GM13976 (cell line): ENCODE measurements at places on chromosomes 11 and 22.

DNA sequence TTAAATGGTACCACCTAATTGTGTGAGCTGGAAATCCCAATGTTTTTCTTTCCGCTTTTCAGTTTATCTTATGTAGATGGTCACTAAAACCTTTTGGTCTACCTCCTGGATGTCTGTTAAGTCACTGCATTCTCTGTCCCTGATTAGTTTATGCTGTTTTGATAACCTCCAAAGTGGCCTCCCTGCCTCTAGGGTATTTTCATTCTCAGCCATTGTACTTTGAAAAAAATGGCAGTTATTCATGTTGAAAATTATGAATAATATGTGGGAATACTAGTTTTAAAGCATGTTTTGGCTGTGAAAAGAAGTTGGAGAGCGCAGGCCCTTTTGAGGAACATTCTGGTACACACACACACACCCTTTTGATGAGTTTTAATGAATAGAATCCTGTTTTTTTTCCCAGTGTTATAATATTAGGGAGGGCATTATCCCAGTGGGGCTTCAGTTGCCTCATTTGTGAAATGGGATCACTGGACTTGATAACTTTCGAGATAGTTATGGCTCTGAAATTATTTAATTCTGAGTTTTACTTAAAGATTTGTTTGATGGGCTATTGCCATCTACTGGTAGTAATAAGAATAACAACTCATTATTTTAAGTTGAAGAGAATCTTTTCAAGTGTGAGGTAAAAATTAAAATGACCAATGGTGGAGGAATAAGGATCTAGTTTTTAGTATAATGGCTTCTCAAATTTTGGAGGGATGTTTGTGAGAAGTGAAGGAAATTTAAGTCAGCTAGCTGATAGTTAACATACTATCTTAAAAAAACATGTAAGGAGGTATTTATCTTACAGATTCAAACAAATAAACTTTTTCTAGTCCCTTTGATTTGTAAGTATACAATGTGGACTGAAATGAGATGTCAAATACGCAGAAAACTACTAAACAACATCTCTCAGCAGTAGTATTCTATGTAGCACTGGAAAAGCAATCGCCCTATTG lies 3.9 kb downstream of the FDX1 start:
- peak; percentile 41 for DNase-seq

GRCh38 chr11:104784684-104785460 lies 113.4 kb downstream of the CASP12 start:
- DNase-seq, result no peak

GRCh38 chr11:134476435-134477021 lies 64.5 kb upstream of the B3GAT1 start:
- DNase-seq, result no peak

GRCh38 chr22:30262112-30262511 lies 4.5 kb downstream of the OSM start:
- no peak for DNase-seq

DNA sequence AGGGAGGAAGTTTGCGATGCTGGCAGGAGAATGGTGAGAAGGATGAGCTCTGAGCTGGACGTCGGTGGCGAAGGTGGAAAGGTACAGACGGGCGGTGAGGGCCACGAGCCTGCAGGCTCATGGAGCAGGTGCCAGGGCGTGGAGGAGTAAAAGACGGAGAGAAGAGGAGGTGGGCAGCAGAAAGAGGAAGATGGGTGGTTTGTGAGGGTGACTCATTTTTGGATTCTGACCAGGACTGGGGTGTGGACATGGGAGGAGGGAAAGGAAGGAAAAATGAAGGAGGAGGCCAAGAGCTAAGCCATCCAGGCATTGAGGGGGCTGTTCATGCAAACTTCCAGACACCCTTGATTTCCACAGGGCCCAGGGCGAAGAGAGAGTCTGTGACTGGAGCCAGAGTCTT lies 3.5 kb downstream of the ZDHHC24 start:
- no peak for DNase-seq

GRCh38 chr11:133952199-133953190 lies 4.3 kb downstream of the IGSF9B start:
- no peak for DNase-seq

DNA sequence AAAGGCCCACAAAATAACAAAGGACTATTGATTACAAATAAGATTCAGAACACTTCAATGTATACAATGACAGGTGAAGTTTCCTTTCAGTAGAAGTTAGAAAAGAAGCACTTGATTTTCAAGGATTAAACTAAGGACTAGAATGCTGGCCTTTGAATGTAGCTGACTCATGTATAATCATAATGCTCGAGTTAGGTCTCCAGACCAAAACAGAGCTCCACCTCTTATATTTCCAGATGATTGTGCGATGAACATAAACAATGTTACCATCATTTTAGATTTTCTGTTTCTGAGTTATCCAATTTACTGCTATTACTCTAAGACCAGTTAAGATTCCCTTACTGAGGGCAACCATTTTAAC lies 40.4 kb upstream of the RAPSN start:
- DNase-seq, result no peak

DNA sequence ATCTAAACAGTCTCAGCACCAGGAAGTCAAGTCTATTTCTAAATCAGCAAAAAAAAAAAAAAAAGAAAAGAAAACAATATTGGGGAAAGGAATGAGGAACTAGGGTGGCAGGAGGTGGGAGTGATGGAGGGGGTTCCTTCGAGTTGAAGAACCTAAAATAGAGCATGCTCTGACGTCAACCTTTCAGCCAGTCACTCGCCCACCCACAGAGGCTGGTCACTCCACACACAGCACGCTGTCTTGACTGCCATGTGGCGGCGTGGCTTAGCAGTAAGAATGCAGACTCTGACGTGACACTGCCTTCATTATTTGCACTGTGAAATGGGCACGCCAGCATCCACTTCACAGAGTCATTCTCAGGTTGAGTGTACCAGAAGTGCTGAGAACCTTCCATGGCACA lies 48.3 kb downstream of the LARGE1 start:
- peak; percentile 65 for DNase-seq

DNA sequence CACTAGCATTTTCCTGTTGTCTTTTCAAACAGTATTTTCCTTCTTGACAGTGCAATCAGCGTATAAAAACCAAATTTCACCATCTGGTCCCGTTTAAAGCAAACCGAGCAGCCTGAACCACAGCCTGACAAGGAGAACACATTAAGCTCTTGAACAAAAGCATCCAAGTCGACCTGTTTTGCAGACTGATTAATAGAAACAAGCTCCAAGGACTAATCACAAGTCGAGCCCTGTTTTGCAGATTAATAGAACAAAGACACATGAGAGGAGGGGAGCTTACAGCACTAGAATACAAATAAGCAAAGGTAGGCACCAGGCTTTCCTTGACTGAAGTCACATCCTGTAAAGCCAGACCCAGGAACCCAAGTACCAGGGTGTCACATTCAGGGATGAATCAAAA lies 104.8 kb downstream of the MPPED2 start:
- no peak for DNase-seq

DNA sequence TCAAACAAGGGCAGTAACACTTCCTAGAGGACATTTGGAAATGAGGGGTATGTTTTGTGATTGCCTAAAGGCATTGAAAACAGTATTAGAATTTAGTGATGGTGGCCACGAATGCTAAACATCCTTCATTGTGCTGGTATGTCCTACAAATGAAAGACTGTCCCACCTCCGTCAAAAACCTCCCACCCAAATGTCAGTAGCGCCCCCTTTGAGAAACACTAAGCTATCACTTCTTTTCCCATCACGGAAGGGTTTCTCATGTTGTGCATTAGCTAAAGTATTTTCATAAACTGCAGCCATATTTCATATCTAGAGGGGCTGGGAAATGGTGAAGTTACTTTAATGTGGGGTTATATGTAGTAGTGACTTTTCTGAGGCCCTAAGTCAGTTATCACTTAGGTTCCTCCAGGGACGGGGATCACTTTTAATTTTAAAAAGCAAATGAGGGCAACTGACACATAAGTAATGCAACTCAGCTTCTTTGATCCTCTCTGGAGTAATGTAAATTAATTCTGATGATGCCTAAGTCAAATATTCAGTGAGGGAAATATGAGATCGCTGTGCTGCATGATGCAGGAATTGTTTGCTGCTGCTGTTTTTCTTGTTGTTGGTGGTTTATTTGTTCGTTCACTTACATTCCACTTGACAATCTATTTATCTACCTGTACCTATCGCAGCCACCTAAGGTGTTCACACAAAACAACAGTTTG lies 1403.4 kb upstream of the TENM4 start:
- DNase-seq, result no peak

- DNase-seq, result no peak
These were observed 51.3 kb upstream of the TBCEL start for GRCh38 chr11:120972621-120973020.

- peak; percentile 92 for DNase-seq
These were observed at the start of gene PGGHG for GRCh38 chr11:288478-289397. TSS of gene PGGHG (plus strand) at chr11:289126. CDS start at chr11:289817, 691 bp downstream.

DNA sequence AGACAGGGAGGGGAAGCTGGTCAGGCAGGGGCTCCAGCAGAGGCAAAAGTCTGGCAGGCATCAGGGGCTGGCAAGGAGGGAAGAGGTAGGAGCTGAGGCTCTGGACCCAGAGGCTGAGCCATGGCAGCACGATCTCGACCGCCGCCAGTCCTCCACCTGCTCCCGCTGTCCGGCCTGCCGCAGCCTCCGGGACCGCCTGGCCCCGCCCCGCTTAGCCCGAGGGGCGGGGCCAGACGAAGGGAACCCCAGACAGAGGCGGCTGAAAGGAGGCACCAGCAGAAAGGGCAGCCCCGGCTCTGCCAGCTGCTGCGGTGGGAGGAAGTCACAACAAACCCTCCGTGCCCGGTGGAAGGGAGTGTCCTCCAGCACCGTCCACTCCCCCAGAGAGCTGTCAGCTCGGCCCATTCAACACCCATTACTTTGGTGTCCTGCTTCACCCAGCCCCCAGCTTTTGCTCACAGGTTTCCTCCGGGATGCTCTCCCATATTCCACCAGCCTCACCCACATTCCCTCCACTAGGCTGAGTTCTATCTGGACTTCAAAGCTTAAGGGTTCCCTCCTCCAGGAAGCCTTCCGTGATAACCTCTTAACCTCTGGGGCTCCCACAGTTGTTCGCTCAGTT lies at the start of gene MFNG:
Gene MFNG (minus strand): TSS at position 161 of the 622 bp plus-strand sequence. CDS start 207 bp downstream, outside the sequence.
- DNase-seq, result peak; percentile 96

- no peak for DNase-seq
These were observed 3.3 kb upstream of the PICALM start for GRCh38 chr11:86072211-86072610.

DNA sequence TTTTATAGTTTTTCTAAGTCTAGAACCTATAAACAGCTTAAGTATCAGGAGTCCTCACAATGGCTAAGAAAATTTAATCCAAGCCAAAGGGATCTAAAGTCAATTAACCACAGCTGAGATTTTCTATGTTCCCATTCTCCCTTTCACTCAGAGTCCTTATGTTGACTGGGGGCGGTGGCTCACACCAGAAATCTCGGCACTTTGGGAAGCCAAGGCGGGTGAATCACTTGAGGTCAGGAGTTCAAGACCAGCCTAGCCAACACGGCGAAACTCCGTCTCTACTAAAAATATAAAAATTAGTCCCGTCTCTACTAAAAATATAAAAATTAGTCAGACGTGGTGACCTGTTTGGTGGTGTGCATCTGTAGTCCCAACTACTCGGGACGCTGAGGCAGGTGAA lies 6.9 kb downstream of the RDX start:
- DNase-seq, result no peak

DNA sequence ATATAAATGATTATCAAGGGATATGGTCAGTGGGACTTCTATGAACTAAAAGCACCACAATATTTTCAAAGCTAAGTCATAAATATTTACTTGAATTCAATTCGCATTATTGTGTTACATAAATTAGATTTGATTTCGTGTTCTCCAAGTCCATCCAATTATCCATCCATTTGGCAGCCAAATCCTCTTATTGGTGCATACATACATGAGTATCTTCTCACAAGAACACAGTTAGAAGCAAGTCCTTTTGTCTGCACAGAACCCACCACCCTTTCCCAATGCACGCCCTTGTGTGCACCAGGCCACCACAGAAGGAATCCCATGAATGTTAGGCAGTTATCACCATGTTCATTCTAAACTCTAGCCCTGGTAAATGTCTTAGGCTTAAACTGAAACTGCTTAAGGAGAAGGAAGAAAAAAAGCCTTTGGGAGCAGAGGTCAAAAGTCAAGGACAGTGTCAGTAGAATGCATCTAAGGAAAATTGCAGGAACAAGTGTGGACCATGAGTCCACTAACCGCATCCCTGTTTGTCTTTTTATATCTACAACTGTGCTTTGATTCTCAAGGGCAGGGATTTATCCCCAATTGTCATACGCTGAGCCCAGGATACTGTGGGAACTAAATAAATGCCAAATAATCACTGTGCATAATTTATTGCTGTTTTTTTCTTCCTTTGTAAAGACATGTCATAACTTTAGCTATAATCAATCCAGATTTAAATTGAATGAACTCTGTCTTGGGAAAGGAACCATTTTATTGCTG lies 108.2 kb upstream of the DDI1 start:
- no peak for DNase-seq

- DNase-seq, result no peak
These were observed 48.4 kb downstream of the KCNJ4 start for GRCh38 chr22:38406617-38407016.

DNA sequence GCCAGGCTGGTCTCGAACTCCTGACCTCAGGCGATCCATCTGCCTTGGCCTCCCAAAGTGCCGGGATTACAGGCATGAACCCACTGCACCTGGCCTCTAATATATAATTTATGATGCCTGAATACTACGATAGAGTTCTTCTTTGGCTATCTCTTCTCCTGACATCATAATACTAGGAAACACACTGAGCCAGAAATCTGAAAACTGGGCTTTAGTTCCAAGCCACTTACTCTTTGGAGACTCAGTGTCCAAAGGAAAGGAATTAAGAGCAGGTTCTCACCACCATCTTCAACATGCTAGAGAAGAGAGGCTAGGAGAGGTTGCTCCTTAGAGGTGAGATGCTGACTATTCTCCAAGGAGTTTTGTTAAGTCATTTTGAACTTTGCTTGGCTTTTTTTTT lies 52.4 kb downstream of the UBASH3B start:
- DNase-seq, result no peak

DNA sequence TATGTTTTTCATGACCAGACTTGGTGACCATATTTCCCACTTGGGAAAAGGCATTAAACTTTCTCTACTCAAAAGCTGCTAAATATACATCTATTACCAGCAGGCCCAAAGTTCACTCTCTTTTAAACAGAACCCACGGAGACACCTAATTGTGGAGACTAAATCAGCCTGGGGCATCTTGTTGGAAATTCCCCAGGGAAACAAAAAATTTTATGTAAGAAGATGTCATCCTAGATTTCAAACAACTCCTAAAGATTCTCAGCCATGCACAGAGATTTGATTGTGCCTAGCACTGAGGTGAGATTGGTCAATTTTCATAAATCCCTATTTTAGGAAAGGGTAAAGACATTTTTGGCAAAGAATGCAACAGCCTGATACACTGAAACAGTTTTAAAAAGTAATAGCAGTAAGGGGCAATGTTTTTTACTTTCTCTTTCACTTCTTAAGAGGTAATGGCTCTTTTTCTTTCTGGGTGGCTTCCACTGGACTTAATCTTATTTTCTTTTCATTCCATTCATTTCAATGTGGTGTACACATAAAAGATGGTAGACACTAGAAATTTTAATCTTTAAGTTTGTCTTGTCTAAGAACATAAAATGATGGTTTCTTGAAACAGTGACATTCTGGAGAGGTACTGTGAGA lies 9.6 kb downstream of the OR52N2 start:
- DNase-seq, result peak; percentile 10

- no peak for DNase-seq
These were observed 10.6 kb downstream of the JHY start for GRCh38 chr11:122893131-122893530.

GRCh38 chr11:130766650-130767565 lies 149.4 kb downstream of the SNX19 start:
- DNase-seq, result no peak

GRCh38 chr22:19958083-19959042 lies 16.7 kb upstream of the TXNRD2 start:
- no peak for DNase-seq
